ENCODE measurements at places on chromosomes 2 and 18. TPM values are rescaled to one million over a fixed set of nuclear protein-coding genes. Genes with fewer than 3 reads are reported as not detected.

- DNase-seq: no peak
Observed at GRCh38 chr2:197198890-197199289, 111.7 kb downstream of the ANKRD44 start.

GRCh38 chr2:120470041-120470965 lies 124.4 kb downstream of the INHBB start:
- DNase-seq: peak; percentile 10

GRCh38 chr2:460861-461260 lies 173.0 kb upstream of the ALKAL2 start:
- DNase-seq: no peak

- DNase-seq: no peak
Observed at GRCh38 chr2:45895241-45895861, 243.9 kb downstream of the PRKCE start.

DNA sequence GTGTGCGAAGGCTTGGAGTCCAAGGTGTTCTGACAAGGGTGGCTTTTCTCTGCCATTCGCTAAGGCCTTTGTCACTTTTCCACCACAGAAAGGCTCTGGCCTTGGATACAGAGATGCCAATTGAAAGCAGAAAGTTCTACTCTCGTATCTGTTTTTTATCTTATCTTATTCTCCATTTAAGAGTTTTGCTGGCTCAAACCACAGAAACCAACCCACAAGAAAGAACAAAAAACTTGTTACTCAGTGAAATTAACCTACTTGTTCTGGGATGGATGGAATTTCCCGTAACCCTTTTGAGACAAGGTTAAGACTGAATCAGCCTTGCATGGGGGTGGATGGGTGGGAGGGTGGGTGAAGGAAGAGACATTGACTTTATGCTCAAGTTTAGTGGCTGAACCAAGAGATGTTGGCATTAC lies 221.7 kb downstream of the CDH20 start:
- no peak for DNase-seq

- DNase-seq: peak; percentile 95
Observed at GRCh38 chr2:36408198-36408703, 52.7 kb downstream of the CRIM1 start.

- DNase-seq: no peak
Observed at GRCh38 chr2:236910781-236911495, 174.8 kb upstream of the COPS8 start.

GRCh38 chr2:233117811-233118647 lies 57.9 kb downstream of the INPP5D start:
- DNase-seq: no peak

GRCh38 chr18:77597726-77598125 lies 348.1 kb downstream of the GALR1 start:
- DNase-seq: no peak

GRCh38 chr2:200658278-200658864 lies 72.6 kb downstream of the AOX1 start:
- DNase-seq: peak; percentile 23

DNA sequence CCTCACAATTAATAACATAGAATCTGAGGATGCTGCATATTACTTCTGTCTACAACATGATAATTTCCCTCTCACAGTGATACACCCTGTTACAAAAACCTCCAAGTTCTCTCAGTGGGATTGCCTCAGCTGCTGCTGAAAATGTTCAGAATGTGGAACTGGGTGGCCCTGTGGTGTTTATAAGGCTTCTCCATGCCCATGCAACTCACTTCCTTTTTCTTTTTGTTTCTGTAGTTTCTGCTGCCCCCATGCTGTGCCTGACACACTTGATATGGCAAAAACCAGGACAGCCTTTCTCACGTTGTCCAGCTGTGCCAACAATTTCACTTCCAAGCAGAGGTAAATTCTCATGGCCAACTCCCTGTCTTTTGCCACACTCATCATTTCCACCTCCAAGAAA lies 206.2 kb downstream of the RPIA start:
- DNase-seq: no peak

DNA sequence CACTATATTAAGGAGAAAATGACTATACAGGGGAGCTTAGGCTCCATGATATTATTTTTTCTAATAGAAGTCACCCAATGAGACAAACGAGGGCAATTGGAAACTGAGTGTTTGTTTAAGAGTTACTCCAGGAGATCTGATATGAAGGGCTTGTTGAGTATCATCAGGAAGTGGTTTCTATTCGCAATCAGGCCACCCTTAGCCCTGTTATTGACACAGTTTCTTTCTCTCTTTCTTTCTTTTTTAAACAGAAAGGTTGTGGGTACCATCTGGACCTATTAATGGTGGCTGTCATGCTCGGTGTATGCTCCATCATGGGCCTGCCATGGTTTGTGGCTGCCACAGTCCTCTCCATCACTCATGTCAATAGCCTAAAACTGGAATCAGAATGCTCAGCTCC lies 117.3 kb downstream of the DPP4 start:
- DNase-seq: no peak

DNA sequence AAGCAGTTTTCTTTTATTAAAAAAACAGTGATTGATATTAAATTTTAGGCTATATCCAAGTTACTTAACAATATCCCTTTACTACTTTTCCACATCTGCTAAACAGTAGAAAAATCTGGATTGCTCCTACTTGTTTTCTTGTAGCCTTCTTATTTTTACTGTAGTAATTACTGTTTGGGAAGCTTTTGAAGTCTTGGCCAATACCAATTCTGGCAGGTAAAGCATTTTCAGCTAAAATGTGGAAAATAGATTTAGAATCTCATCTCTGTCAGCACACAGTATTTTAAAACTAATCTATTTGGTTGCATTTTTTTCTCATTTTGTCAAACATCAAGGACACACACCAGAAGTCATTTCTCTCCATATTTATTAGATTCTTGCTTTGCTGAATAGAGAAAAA lies 1485.7 kb upstream of the PIK3C3 start:
- no peak for DNase-seq

DNA sequence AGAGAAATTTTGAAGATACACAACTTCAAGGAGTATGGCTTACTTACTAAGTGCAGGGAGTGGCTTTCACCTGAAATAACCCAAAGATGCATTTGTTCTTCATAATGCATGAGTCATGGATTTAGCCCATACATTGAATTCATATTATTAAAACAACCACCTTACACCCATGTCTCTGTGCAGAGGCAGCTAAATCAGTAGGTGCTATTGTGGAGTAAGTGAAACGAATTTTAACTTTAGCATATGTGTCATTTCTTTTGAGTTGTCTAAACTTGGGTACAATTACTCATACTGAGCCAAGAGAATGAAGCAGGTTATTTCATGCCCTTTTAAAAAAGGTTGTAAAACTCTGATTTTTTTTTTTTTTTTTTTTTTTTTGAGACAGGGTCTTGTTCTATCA lies 11.0 kb upstream of the ANKRD29 start:
- DNase-seq: no peak

GRCh38 chr2:9327873-9328352 lies 95.4 kb downstream of the ITGB1BP1 start:
- peak; percentile 88 for DNase-seq

- no peak for DNase-seq
Observed at GRCh38 chr2:60546756-60547420, 6.6 kb downstream of the BCL11A start.

- no peak for DNase-seq
Observed at GRCh38 chr2:162487816-162488215, 143.9 kb downstream of the GCA start.

GRCh38 chr2:17966798-17967197 lies 88.3 kb downstream of the KCNS3 start:
- DNase-seq: no peak

SIX2 gene
- not detected for total RNA-seq

ST8SIA3 gene
- not detected for total RNA-seq

TCF4 gene
- total RNA-seq: 536 TPM

KCNE4 gene
- under 0.01 TPM for total RNA-seq

SLC40A1 gene
- 283 TPM for total RNA-seq

MAP3K19 gene
- total RNA-seq: not detected

ASXL2 gene
- total RNA-seq: 4.4 TPM

All from lung microvascular endothelial cell (primary cell).